ENCODE measurements at places on chromosomes 4 and X.

- H3K27ac ChIP-seq = no peak overlapping the region
- H3K4me3 ChIP-seq = no peak overlapping the region
- peaks cover 5% of the 10 kb centered on the region for H3K27me3 ChIP-seq
- no peak for DNase-seq
- H3K36me3 ChIP-seq = no peaks in the 10 kb centered on the region
Measured at GRCh38 chrX:68820476-68821110, 8.2 kb upstream of the EFNB1 start.

DNA sequence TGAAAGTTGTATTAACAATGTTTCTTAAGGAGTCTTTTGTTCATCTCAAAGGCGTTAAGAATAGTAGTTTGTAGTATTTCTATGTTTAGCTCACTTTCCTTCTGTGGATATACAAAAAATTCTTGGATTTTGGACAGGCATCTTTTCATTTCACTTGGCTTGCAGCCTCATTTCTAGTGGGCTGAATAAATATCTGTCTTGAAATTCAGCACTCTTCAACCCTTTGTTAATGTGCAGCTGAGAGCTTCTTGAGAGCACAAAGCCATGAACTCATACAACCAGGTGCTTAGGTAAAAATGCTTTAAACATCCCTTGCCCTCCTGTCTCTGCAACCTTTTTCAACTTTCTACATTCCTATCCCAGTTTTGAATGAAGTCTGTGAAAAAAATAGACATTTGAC, 1003.2 kb downstream of the C4orf33 start:
- no peak overlapping the region for H3K27ac ChIP-seq
- no peaks in the 10 kb centered on the region for H3K36me3 ChIP-seq
- H3K4me1 ChIP-seq = no peaks in the 10 kb centered on the region
- H3K27me3 ChIP-seq = no peaks in the 10 kb centered on the region

DNA sequence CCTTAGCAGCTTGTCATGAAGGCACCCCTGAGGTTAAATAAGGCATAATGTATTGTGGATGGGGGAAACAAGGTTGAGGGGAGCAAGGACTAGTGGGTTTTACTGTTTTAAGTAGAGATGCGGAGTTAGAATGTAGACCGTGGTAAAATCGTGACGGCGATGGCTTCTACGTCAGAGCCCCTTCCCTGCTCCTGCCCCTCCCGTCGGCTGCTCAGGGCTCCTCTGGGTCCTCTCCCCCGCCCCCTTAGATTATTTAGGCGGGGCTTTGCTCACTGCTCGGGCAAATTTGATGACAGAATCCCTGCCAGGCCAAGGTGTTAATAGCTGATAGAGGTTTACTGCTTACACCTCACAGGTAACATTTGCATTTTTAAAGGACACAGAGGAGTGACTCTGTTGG, 2.3 kb downstream of the FRMPD3 start:
- H3K4me1 ChIP-seq = peaks cover 6% of the 10 kb centered on the region
- H3K27ac ChIP-seq = no peak overlapping the region
- peaks cover 46% of the 10 kb centered on the region for H3K27me3 ChIP-seq
- H3K4me3 ChIP-seq = no peak overlapping the region

- no peaks in the 10 kb centered on the region for H3K4me1 ChIP-seq
- H3K27ac ChIP-seq = no peak overlapping the region
- H3K27me3 ChIP-seq = no peaks in the 10 kb centered on the region
- no peak overlapping the region for H3K4me3 ChIP-seq
- peaks cover 1% of the 10 kb centered on the region for H3K36me3 ChIP-seq
- DNase-seq = no peak
Measured at GRCh38 chr4:186904101-186904500, 180.4 kb upstream of the FAT1 start.

DNA sequence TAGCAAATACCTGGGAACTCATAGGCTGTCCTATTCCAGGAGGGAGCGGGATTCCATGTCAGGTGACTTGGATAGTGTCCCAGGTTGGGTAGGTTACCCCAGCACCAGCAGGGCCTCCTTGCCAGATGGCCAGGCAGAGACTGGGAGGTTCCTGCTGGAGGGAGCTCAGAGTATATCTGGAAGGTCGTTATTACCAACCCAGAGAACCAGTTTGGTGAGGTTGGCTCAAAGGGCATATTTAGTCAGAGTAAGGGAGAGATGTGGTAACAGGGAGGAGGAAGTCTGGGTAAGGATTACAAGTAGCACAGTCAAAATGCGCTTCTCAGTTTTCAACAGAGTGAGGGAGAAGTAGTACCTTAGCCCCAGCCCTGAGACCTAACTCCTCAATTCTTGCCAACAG, 53.3 kb upstream of the LNX1 start:
- H3K27me3 ChIP-seq = peaks cover 2% of the 10 kb centered on the region
- no peak overlapping the region for H3K27ac ChIP-seq
- H3K4me1 ChIP-seq = no peaks in the 10 kb centered on the region
- H3K4me3 ChIP-seq = no peak overlapping the region
- no peak for DNase-seq

All from activated T-helper 1 cell treated with anti-CD3 and anti-CD28 coated beads, Interleukin-12 subunit alpha, Interleukin-12 subunit beta, Interleukin-2, Interleukin-4 antibody, amounts not matched to agents 30 ng/mL and 10 ng/mL and 1 ng/mL, durations not matched to agents 14 hours and 24 hours and 36 hours (primary cell).